ENCODE measurements at places on chromosomes 3 and 15. TPM values are rescaled to one million over a fixed set of nuclear protein-coding genes. Genes with fewer than 3 reads are reported as not detected.

DNA sequence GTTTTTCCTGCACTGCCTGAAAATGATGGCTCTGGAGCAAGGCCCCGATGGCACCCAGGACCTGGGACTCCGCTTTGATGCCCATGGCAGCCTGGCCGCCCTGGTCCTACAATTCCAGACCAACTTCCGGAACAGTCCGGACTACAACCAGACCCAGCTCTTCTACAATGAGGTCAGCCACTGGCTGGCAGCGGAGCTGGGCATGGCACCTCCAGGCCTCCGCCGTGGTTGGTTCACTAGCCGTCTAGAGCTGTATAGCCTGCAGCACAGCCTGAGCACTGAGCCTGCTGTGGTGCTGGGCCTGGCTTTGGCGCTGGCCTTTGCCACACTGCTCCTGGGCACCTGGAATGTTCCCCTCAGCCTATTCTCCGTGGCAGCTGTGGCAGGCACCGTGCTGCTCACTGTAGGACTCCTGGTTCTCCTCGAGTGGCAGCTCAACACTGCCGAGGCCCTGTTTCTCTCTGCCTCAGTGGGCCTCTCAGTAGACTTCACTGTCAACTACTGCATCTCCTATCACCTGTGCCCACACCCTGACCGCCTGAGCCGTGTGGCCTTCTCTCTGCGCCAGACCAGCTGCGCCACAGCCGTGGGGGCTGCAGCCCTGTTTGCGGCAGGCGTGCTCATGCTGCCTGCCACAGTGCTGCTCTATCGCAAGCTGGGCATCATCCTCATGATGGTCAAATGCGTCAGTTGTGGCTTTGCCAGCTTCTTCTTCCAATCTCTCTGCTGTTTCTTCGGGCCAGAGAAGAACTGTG is 10.9 kb downstream of the DISP2 start:
- no peak for DNase-seq

DNA sequence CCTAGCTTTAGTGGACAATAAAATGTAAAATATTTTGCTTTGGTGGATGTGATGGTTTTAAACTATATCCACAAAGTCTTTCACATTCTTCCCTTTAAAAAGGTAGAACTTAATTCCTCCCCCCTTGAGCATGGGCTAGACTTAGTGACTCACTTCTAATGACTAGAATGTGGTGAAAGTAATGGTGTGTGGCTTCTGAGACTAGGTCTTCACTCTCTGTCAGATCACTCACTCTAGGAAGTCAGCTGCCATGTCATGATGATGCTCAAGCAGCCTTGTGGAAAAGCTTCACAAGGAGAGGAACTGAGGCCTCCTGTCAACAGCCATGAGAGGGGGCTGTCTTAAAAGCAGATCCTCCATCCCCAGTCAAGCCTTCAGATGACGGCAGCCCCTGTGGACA is 4.2 kb downstream of the LRRC2 start:
- no peak for DNase-seq

- no peak for DNase-seq
Measured at GRCh38 chr3:152785051-152785450, 49.9 kb upstream of the P2RY1 start.

SLC12A1 gene
- not detected for total RNA-seq

GRCh38 chr3:169510693-169511010 is 152.9 kb downstream of the MECOM start:
- no peak for DNase-seq
